Activated naive CD4-positive, alpha-beta T cell (primary cell): ENCODE measurements at places on chromosomes 7 and 10.

GRCh38 chr10:79331709-79332108 lies 15.6 kb upstream of the PPIF start:
- peak; percentile 40 for DNase-seq

DNA sequence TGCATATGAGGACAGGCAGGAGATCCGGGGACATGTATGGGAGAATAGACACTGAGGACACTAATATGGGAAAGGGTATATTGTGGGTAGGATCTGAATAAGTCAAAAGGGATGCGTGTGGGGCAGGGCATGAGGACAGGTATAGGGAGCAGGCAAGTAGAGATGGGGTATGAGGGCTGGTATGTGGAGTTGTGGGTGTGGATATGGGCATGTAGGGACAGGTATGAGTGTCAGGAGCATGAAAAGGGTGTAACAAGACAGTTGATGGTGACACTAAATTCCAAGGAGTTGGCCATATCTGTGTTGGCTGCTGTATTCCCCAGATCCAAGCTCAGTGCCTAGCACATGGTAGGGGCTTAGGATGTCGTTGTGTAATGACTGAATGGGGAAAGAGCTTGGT lies 84.4 kb upstream of the PAX2 start:
- DNase-seq: no peak

GRCh38 chr10:112345743-112346142 lies 28.2 kb upstream of the ACSL5 start:
- no peak for DNase-seq

DNA sequence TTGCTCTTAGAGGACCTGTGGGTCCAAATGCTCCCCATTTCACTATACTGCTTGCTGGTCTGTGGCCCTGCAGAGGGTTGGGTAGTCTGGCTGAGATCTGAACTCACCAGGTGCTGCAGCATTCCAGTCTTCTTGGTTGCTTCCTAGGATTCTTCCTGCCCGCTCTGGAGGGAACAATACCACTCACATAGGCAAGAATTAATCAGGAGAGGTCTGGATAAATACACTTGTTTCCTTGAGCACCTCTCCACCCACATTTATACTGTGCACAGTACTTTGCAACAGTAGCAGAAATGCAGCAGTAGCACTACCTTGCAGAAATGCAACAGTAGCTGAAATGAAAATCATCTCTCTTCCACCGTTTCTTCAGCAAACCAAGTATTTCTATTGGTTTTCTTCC lies 125.3 kb downstream of the INSYN2A start:
- DNase-seq: no peak

DNA sequence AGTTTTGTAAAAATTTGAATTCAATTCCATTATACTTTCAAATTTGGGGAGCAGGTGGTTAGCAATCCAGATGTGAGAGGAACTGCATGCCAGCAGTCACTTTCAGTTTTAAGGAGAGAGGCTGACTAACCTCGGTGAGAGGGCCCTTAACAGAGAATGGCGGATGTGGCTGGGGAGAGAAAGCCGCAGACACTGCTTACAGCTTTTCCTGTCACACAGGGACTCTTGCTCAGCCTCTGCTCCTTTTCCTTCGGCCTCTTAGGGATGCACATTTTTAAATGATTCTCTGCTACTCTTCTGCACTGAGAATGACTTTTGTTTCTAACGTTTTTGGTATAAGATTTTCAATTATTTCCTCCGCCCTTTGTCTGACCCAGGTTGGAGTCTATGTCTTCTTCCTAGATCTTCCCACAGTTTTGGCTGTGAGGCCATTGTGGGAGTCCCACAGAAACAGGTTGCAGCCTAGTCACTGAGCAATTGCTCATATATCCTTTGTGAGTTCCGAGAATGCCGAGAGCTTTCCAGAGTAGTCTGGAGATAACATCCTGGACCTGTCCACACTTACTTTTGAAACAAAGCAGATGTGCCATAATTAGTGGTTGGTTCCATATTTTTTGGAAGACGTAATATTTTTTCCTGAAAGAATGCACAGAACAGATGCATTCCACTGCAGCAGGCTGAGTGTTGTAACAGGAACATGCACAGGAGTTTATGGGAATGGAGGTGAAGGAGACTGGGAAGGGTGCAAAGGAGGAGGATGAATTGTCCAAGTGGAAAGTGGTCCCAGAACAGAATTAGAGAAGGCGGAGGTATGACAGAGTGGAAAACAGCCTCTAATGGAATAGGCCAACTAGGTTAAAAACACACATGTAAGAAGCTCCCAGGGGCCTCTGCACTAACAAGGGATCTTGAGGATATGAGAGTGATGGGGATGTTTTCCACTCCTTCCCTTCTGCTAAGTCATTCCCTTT lies 168.0 kb upstream of the ZNF32 start:
- DNase-seq: no peak

DNA sequence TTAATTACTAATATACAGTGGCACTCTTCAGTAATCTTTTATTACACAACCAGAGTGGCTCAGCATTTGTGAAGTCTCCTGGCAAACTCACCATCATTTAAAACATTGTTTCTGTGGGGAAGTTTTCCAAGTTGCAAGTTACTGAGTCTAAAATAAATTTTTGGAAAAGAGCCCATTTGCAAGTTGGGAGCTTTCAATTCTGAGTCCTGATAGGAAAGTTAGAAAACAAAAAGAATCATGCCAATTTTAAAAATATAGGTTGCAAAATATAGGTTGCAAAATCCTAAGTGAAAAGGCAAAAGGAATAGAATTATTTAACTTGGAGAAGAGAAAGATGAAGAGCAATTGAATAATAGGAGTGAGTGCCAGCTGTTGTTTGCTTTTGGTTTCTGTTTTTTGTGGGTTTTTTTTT lies 378.8 kb upstream of the C7orf33 start:
- no peak for DNase-seq

DNA sequence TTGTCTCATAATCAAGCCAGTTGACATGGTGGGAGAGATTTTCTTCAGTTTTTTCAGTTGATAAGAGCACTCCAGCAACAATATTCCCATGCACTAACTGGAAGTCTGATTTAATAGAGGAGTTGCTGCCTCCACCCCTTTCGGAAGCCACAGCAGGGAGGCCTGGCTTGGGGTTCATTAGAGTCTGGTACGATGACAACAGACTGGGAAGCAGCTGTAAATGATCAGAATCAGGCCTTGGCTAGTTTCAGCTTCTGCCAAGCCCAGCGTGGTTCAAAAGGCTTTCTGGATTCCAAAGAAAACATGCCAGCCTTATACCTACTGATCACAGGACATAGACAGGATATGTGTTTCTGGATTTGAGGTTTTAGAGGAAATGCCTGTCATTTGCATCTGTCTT lies 274.0 kb downstream of the CSTF2T start:
- DNase-seq: no peak

DNA sequence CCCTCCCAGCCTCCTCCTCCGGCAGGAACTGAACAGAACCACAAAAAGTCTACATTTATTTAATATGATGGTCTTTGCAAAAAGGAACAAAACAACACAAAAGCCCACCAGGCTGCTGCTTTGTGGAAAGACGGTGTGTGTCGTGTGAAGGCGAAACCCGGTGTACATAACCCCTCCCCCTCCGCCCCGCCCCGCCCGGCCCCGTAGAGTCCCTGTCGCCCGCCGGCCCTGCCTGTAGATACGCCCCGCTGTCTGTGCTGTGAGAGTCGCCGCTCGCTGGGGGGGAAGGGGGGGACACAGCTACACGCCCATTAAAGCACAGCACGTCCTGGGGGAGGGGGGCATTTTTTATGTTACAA lies 83.3 kb downstream of the PAX2 start:
- no peak for DNase-seq

- DNase-seq: no peak
These were observed 570.4 kb downstream of the TCERG1L start for GRCh38 chr10:130740915-130741750.

DNA sequence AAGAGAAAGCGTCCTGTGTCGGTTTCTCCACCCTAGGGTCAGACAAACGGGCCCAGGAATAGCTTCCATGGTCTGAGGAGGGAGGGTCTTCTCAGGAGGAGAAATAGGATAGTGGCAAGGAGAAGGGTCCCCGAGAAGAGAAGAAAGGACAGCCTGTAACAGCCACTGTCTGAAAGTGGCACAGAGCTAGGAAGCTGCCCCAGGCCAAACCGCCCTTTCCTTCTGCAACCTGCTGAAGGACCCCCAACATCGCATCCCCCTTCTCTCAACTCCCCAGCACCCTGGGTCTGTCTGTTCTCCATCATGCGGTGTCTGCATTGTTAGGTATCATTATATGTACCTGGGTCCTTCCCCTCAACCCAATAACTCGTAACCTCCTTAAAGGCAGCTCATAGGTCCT lies 47.1 kb downstream of the COL17A1 start:
- no peak for DNase-seq

DNA sequence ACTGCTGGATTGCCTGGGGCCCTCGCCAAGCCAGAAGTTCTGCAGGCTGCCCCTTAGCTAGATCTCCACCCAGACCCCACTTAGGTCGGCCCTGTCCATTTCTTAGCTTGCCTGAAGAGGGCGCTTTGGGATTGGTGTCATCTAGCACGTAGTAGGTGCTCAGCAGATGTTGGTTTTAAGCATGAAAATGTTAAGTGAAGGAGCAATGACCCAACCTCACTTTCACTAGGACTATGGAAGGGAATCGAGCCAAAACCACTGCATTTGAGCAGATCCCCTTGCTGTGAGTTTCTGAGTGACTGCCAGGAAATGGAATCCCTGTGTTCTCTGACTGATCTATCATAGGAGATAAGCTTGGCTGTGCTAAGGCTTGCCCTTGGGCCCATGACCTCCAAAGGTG lies 131.7 kb upstream of the EEPD1 start:
- no peak for DNase-seq

DNA sequence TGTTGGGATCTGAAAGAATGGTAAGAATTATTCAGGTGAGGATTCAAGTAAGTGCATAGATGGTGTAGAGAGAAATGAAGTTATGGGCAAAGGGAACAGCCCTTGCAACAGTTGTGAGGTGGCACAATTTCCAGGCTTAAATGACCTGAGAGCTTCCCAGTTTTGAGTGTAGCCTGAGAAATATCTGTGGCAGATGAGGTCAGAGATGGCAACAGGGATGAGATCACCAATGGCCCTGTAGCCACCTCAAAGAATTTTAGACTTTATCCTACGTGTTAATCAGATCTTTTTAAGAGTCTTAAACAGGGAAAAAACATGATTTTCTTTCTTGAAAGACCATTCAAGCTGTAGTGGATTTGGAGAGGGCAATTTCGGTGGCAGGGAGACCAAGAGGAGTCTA lies 1.9 kb upstream of the NRF1 start:
- no peak for DNase-seq

GRCh38 chr10:6667679-6668270 lies 87.7 kb upstream of the PRKCQ start:
- DNase-seq: no peak

GRCh38 chr10:130430291-130430690 lies 294.1 kb downstream of the GLRX3 start:
- DNase-seq: no peak

DNA sequence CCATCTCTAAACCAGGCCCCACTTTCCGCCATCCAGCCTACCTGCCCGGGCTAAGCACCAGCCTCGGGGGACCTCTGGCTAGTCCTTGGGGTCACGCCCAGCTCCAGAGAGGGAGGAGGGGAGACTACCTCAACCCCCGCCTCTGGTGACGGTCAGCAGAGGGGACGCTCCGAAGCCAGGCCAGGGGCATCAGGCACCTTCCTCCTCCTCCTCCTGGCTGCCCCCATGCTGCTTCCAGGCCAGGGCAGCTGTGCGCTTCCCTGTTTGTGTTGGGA lies 4.0 kb upstream of the SMARCD3 start:
- DNase-seq: no peak

DNA sequence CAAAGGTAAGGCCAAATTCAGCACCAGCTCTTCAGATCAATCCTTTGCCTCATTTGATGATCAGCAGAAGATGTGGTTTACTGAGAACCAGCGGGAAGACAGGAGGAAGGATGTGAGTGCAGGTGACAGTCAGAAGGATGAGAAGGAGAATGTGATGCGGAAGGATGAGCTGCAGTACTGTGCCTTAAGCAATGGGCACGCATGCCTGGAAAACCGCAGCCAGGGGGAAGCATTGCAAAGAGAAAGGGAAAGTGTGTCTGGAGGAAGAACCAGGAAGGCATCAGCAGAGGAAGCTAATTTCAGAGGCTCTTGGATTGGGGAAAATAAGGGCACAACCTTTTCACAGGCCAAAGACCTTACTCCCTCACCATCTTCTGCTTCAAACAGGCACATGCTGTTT lies 25.7 kb downstream of the C10orf71 start:
- DNase-seq: no peak

DNA sequence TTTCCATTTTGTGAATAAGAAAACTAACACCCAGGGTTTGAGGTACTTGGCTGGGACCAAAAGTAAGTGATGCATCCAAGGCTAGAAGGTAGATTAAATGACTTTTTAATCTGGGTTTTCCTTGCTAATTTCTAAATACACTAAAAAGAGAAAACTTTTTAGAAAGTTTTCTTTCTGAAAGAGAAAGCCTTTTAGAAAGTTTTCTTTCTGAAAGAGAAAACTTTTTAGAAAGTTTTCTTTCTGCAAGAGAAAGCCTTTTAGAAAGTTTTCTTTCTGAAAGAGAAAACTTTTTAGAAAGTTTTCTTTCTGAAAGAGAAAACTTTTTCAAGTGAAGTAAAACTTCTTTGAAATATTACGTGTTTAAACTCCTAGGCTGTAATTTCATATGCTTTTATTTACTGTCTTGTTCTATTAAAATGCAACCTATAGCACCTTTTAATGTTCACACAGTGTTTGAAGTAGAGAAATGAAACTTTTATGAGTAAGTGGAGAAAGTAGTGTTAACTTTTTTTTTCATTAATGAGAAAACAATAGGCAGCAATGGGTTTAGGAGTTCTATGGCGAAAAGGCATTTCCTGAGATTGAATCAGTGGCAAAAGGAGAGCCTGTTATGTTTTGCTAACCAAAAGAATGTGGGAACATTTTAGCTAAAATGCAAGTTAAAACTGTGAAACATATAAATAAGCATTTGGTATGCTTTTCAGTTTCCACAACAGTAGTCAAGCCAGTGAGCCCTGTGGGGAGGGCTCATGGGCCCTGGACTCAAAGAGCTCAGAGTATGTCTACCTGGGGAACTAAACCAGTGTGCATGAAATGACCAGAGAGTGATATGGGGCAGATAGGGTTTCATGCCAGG lies 103.7 kb downstream of the RBM20 start:
- DNase-seq: no peak

GRCh38 chr10:72158176-72158575 lies 57.6 kb upstream of the ANAPC16 start:
- DNase-seq: no peak

- DNase-seq: no peak
These were observed 75.2 kb downstream of the WAPL start for GRCh38 chr10:86446440-86446839.

- DNase-seq: no peak
These were observed 57.9 kb downstream of the MTPN start for GRCh38 chr7:135919071-135919841.
